Endodermal cell (in vitro differentiated cells): ENCODE measurements at places on chromosomes 1 and 21. TPM values are rescaled to one million over a fixed set of nuclear protein-coding genes. Genes with fewer than 3 reads are reported as not detected.

PTAFR gene
- total RNA-seq = 0.49 to 0.61 TPM (median 0.58 TPM) in 3 replicates

KCNJ15 gene
- not detected in 2 replicates for total RNA-seq

IBA57 gene
- total RNA-seq = 6.6 to 18.1 TPM (median 6.8 TPM) in 3 replicates

NEXN gene
- 4.9 to 5.7 TPM (median 5.3 TPM) in 3 replicates for total RNA-seq

MLLT11 gene
- 16.5 and 18.3 TPM in 2 replicates for total RNA-seq

BLZF1 gene
- total RNA-seq = 16.8 and 18.8 TPM in 2 replicates

CD101 gene
- total RNA-seq = 0.73 to 2.7 TPM (median 1.4 TPM) in 3 replicates

S100A7A gene
- not detected in 3 replicates for total RNA-seq

FHAD1 gene
- total RNA-seq = 2.9 and 4.4 TPM in 2 replicates

PLA2G2D gene
- total RNA-seq = not detected in 2 replicates

OR10Z1 gene
- not detected in 3 replicates for total RNA-seq
